ENCODE measurements at places on chromosomes 1 and 21.
A peak's percentile ranks its signal among the peaks of the same experiment; 100 is the strongest.

- DNase-seq: no peak
Observed at GRCh38 chr21:15539376-15539775, 190.4 kb upstream of the USP25 start.

DNA sequence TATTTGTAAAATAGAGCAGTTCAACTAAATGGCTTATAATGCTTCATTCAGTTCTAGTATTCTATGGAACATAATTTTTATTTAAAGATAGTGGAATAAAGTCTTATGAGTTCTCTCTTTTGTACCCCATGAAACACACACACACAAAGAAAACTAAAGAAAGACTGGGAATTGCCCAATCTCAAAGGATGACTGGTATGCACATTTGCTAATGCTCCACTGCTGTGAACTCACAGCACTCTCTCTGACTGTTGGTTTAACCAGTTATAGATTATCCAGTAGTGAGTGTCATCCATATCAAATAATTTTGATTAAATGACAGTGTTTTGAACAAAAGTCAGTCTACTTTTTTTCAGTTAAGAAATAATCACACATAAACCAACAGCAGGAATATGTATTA lies 1082.4 kb upstream of the B3GALT2 start:
- no peak for DNase-seq

GRCh38 chr1:66351478-66351877 lies 182.5 kb upstream of the SGIP1 start:
- no peak for DNase-seq

DNA sequence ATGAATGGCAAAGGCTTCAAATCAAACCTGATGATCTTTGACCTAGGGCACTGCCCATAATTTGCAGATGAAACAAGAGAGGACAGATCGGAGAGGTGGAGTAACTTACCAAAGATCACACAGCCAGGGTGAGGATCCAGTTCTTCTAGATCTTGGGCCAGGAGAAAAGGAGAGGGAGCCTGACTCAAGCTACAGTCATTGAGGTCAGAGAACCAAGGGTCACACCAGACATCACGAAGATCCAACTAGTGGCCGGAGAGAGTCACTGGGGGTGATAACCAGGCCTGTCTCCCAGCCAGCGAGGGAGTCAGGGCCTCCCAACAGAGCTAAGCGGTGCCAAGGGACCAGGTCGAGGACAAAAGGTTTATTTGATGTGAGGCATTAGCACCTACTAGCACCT lies 115.0 kb downstream of the RIPK4 start:
- no peak for DNase-seq

GRCh38 chr1:247407180-247407616 lies 8.8 kb upstream of the NLRP3 start:
- peak; percentile 86 for DNase-seq

DNA sequence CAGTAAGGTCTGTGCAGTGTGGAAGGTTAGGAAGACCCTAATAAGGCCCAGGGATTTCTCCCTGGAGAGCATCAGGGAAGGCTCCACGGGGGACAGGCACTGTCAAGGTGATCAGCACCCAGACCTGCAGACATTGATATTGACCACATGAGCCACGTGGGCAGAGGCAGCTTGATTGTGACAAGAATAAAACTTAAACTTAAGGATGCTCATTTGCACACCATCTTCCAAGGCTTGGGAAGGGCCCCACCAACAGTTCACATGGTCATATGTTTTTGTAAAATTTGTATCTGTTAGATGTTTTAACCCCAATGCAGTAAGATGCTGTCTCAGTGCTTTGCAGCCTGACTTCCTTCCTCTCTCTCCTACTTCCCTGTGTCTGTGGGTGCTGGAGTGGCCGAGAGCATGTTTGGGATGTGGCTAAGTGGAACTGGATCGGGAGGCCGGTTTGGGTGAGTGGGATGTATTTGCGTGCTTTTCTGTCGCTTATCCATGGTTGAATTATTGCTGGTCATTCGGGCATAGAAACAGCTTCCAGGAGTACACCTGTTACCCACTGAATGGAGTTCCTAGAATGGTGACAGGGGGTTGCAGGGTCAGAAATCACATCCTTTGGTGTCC lies 49.8 kb upstream of the OLIG2 start:
- no peak for DNase-seq

DNA sequence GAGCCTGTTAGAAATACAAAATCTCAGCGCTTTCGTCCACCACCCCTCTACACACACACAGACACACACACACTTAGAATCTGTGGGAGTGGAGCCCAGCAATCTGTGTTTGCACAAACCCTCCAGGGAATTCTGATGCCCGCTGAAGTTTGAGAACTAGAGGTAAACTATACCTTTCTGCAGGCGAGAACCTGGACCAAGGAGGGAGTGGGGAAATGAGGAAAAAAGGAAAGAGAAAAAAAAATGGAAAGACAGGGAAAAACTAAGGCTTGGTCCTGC lies 468 bp upstream of the NIBAN1 start:
- DNase-seq: no peak

DNA sequence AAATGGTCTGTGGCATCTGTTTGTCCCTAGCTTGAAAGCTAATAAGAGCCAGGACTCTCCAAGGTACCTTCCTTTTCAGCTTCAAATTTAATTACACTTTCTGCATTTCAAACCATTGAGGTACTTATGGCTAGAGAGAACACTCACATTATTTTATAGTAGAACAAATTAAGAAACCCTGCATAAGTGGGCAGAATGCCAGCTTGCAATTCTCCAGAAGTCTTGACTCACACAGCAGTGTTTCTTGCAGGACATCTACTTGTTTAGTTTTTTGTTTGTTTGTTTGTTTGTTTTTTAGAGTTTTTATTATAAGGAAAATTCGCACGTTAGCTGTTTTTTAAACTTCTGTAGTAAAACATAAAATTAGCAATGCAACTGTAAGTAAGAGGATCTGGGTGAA lies 397.2 kb downstream of the NEGR1 start:
- DNase-seq: no peak

GRCh38 chr1:227068883-227069282 lies 128.8 kb downstream of the COQ8A start:
- DNase-seq: no peak

All from CD4-positive, alpha-beta T cell treated with Interleukin-6 at 100 ng/mL for 8 hours (primary cell).